Colonic mucosa (tissue), 4 donors: ENCODE measurements at places on chromosomes 6 and 20. TPM values are rescaled to one million over a fixed set of nuclear protein-coding genes. Genes with fewer than 3 reads are reported as not detected.

Gene MCHR2
- total RNA-seq: not detected

Gene TAAR8
- not detected for total RNA-seq

Gene KCNK17
- not detected for total RNA-seq

Gene TBXT
- not detected for total RNA-seq

Gene HSPA1L
- total RNA-seq: 0.98 TPM

Gene FANCE
- total RNA-seq: 10.7 TPM

Gene TLDC2
- 29.7 TPM for total RNA-seq

- H3K27ac ChIP-seq: no peak overlapping the region
- no peak overlapping the region for H3K4me3 ChIP-seq
- no peaks in the 10 kb centered on the region for H3K27me3 ChIP-seq
- no peaks in the 10 kb centered on the region for H3K36me3 ChIP-seq
- DNase-seq: no peak
- no peaks in the 10 kb centered on the region for H3K4me1 ChIP-seq
Observed at GRCh38 chr20:51163996-51164600, 141.2 kb upstream of the KCNG1 start.

GRCh38 chr6:28953039-28953584 lies 29.3 kb upstream of the TRIM27 start:
- no peaks in the 10 kb centered on the region for H3K27me3 ChIP-seq
- no peaks in the 10 kb centered on the region for H3K36me3 ChIP-seq
- H3K4me3 ChIP-seq: peak overlapping the region; percentile 26
- peak; percentile 60 for DNase-seq
- no peak overlapping the region for H3K27ac ChIP-seq

DNA sequence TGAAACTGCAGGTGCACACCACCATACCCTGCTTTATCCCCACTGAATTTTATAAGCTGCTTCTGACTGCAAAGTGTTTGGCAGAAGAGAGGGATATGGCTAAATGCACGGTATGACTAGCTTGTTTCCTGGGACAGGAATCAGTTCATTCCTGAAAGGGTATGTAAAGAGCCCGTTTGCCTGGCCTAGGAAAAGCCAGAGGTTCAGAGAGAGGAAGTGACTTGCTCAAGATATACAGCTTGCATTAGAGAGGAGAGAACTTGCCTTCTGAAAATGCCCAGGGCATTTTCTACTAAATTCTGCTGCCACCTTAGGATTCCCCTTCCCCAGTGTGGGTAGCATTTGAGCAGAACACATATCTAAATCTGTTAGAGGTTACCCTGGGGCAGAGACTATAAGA lies 683 bp upstream of the GCNT2 start:
- no peaks in the 10 kb centered on the region for H3K27me3 ChIP-seq
- H3K4me3 ChIP-seq: no peak overlapping the region
- DNase-seq: no peak
- no peaks in the 10 kb centered on the region for H3K36me3 ChIP-seq

DNA sequence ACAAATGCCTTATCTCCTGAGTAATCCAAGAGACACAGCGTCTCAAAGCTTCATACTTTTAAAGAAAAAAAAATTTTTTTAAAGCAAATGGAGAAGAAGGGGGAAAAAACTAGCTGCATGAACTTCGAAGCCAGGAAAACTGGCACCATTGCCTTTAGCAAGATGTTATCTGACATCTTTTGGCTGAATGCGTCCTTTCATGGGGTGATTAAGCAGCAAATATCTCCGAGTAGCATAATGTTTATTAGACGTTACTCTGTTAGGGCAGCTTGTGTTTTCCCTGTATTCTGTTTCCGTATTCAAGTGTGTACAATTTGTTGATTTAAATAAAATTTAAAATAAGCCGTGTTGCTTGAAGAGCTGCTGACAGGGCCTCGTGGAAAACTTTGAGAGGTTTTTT lies 76.5 kb upstream of the TSHZ2 start:
- H3K4me1 ChIP-seq: no peaks in the 10 kb centered on the region
- no peak overlapping the region for H3K27ac ChIP-seq
- H3K27me3 ChIP-seq: no peaks in the 10 kb centered on the region
- no peaks in the 10 kb centered on the region for H3K36me3 ChIP-seq
- DNase-seq: no peak

DNA sequence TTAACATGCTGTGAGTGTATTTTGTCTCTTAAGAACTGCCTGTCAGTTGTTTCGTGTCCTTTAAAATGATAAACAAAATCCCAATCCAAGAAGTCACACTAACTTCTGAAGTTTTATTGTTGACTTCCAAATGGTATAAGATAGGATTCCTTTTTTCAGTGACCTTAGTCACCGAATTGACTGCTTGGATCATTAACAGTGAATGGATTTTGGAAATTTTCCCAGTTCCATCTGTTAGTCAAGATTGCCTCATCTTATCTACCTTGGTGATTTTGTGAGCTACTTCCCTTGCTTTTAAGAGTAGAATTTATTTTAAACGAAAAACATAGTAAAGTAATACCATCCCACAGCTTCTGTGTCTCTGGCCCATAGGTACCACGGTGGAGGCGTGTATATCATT lies 14.9 kb downstream of the RIOK1 start:
- H3K27me3 ChIP-seq: no peaks in the 10 kb centered on the region
- H3K36me3 ChIP-seq: peaks cover 9% of the 10 kb centered on the region
- no peak overlapping the region for H3K4me3 ChIP-seq
- H3K4me1 ChIP-seq: no peaks in the 10 kb centered on the region

- no peaks in the 10 kb centered on the region for H3K27me3 ChIP-seq
- H3K36me3 ChIP-seq: no peaks in the 10 kb centered on the region
- H3K4me3 ChIP-seq: no peak overlapping the region
- no peak for DNase-seq
- H3K27ac ChIP-seq: no peak overlapping the region
Observed at GRCh38 chr20:58377766-58378401, 11.1 kb upstream of the VAPB start.

DNA sequence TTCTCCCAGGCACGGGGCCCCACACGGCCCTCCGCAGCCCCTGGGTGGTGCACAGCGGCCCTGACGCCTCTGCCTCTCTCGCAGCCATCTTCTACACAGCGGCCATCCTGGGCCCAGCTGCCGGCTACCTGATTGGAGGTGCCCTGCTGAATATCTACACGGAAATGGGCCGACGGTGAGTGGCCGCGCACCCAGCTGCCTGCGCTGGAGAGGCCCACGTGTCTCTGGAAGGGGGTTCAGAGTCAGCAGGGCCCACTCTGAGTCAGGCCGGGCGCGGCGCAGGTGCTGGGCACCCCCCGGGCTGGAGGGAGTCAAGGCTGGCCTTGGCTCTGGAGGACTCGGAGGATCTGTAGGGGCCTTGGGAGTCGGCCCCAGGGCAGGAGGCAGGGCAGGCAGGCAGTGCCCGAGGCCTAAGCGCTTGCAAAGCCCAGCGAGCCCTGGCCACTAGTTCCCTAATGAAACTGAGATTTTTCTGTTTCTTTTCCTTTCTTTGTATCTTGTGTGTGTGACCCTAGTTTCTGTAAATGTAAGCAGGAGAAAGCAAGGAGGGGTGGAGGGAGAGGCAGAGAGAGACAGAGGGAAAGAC lies 16.4 kb downstream of the SLCO4A1 start:
- H3K4me3 ChIP-seq: no peak overlapping the region
- DNase-seq: no peak
- no peak overlapping the region for H3K27ac ChIP-seq

- H3K27me3 ChIP-seq: no peaks in the 10 kb centered on the region
- no peak overlapping the region for H3K27ac ChIP-seq
- H3K4me1 ChIP-seq: no peaks in the 10 kb centered on the region
- DNase-seq: peak; percentile 67
- H3K4me3 ChIP-seq: no peak overlapping the region
- no peaks in the 10 kb centered on the region for H3K36me3 ChIP-seq
Observed at GRCh38 chr6:125231133-125231532, 70.6 kb downstream of the HDDC2 start.

- H3K4me1 ChIP-seq: no peaks in the 10 kb centered on the region
- H3K4me3 ChIP-seq: no peak overlapping the region
- H3K27me3 ChIP-seq: no peaks in the 10 kb centered on the region
- no peak overlapping the region for H3K27ac ChIP-seq
- DNase-seq: no peak
Observed at GRCh38 chr6:130204322-130204721, 18.4 kb downstream of the SAMD3 start.

DNA sequence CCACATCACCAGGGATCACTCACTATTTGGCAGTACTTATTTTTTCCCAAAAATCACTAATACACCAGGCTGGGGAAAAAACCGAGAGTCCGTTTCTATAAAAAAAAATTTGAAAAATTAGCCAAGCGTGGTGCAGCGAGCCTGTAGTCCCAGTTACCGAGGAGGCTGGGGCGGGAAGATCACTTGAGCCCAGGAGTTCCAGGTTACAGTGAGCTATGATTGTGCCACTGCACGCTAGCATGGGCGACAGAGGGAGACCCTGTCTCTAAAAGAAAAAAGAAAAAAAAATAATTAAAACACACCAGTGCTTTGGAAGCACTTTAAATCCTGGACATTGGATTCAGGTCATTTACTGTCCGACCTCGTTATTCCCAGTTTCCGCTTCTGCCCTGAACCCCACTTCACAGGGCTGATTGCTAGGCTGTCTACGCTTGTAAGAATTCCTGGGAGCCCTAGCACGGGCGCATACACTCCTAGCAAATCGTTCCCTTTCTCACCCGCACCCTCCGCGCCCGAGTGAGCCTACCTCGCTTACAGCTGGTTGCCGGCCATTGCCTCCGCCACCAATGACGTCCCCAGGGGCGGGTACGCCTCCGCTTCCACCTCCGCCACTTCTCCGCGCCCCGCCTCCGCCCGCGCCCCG lies at the start of gene TPMT:
Gene TPMT, minus strand, starts transcription at position 571 of the 643 bp plus-strand sequence. CDS start 5,950 bp downstream, outside the sequence.
- DNase-seq: peak; percentile 43
- H3K4me1 ChIP-seq: peaks cover 9% of the 10 kb centered on the region
- no peaks in the 10 kb centered on the region for H3K36me3 ChIP-seq
- H3K27me3 ChIP-seq: no peaks in the 10 kb centered on the region
- H3K4me3 ChIP-seq: peak within 1 kb of the TSS; percentile 90

DNA sequence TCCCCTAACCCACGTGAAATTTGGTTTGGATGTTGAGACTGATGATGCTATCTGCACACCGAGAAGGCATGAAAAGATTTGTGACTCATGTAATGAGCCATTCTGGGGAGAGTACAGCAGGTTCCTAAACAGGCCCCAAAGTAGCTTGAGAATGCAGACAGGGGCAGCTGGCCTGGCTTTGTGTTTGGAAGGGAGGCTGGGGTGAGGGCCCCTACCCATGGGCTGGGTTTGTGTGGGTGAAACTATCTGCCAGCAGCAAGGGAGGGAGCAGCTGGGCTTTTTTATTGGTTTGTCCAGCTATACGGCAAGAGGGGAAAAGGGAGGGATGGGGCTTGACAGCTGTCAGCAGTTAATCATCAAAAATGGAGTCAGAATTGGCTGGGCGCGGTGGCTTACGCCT lies 87.0 kb upstream of the RNF24 start:
- no peak overlapping the region for H3K27ac ChIP-seq
- no peaks in the 10 kb centered on the region for H3K36me3 ChIP-seq
- H3K4me3 ChIP-seq: no peak overlapping the region
